ENCODE measurements at places on chromosomes 7 and 10. TPM values are rescaled to one million over a fixed set of nuclear protein-coding genes. Genes with fewer than 3 reads are reported as not detected.

Gene PSPH
- 28.6 TPM for total RNA-seq

Gene CDK13
- 22.4 TPM for total RNA-seq

Gene MTG1
- total RNA-seq: 53.7 TPM

Gene FLNC
- total RNA-seq: 4.0 TPM

Gene EXOSC1
- 58.8 TPM for total RNA-seq

Gene WNT8B
- total RNA-seq: not detected

Gene ZNF239
- 2.4 TPM for total RNA-seq

Gene MKRN1
- total RNA-seq: 54.9 TPM

Gene LIPN
- not detected for total RNA-seq

Gene VWA2
- not detected for total RNA-seq

Gene PLXNA4
- 1.5 TPM for total RNA-seq

Gene IFIT1B
- total RNA-seq: not detected

Gene ZNF804B
- total RNA-seq: not detected

Gene CYP2C8
- total RNA-seq: not detected

Gene PODXL
- 55.4 TPM for total RNA-seq

Measured in A549 treated with CpdA at 1 μM for 4 hours (cell line).